Inflammatory macrophage (primary cell): ENCODE measurements at places on chromosomes 1 and 21.
A peak's percentile ranks its signal among the peaks of the same experiment; 100 is the strongest.

GRCh38 chr21:29145852-29146453 lies 15.5 kb downstream of the MAP3K7CL start:
- DNase-seq: no peak

- no peak for DNase-seq
Observed at GRCh38 chr1:201307231-201307630, 23.9 kb downstream of the PKP1 start.

DNA sequence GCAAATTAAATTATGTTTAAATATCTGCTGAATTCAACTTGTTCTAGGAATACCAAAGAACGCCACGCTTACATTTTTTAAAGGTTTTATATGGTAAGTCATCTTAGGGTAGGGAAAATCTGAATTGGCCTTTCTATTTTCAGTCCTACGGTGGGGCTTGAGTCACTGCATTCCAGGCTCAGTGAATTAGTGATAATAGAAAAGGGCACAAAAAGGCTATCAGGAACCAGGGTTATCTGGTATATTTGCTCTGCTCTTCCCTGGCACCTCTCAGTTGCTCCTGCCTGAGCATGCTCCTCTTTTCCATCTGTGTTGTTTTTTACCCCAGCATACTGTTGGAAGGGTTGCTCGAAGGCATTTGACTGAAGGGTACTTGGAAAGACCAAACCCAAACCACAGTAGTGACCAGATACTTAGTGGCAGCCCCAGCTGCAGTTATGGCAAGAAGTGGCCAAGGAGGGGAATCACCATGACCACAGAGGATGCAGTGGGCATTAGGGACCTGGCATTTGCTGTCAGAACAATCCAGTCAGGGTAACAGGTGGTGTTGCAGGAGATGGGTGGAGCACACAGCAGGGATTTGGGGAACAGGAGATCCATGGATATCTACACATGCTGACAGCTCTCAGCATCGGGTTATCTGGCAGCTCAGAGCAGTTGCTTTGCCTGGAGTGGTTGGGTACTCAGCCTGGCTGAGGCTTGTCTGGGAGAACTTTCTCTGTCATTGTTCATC lies 2.3 kb downstream of the OVAAL start:
- DNase-seq: no peak

- DNase-seq: peak; percentile 89
Observed at GRCh38 chr1:9004700-9005394, 21.4 kb downstream of the SLC2A7 start.

DNA sequence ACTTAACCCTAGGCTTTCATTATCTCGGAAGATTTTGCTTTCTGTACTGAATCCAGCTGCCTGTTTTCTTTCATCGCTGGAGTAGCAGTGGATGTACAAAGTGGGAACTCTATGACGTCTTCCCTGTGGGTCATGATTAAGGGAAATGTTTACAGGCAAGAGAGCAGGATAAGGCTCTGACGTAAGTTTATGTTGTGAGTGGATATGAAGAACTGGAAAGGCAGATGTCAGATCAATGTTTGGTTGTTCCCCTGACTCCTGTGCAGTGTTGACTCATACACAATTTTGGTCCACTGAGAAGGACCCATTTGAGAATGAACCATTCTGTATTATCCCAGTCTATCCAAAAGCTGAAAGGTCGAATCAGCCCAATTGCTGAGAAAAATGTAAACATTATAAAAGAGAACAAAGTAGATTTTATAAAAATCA lies 292.4 kb downstream of the GRIK1 start:
- no peak for DNase-seq

DNA sequence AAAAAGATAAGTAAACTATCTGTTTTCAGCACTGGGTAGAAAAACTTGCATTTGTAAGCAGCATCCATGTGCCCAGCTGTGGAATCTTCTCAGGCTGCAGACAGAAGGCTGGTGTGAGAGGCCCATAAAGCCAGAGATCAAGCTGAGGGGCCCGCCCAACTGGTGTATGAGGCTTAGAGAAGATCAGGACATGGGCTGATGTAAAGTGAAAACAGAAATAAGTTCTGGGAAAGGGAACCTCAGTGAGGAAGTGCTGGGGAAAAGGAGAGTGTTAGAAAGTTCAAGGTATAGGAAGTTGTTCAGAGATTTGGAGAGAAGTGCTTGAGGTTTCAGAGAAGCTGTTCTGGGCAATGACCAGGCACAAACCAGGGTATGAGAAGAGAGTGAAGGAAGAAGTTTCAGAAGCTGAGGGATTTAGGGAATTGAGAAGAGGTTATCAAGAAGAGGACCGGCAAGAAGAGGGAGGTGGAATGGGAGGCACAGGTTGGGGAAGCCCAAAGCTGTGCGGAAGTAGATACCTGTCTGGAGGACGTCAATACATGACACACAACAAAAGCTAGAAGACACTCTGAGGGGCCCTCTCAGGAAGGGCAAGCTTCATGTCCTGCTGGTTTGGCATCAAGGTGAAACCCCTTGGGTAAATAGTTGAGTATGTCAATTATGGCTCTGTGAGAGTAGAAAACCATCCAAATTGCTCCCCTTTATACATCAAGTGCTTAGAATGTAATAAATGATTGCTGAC lies 2.7 kb upstream of the CD5L start:
- DNase-seq: peak; percentile 44

GRCh38 chr1:201429736-201430501 lies 8.4 kb upstream of the TNNI1 start:
- no peak for DNase-seq

- no peak for DNase-seq
Observed at GRCh38 chr1:201411292-201411691, 10.2 kb downstream of the TNNI1 start.

DNA sequence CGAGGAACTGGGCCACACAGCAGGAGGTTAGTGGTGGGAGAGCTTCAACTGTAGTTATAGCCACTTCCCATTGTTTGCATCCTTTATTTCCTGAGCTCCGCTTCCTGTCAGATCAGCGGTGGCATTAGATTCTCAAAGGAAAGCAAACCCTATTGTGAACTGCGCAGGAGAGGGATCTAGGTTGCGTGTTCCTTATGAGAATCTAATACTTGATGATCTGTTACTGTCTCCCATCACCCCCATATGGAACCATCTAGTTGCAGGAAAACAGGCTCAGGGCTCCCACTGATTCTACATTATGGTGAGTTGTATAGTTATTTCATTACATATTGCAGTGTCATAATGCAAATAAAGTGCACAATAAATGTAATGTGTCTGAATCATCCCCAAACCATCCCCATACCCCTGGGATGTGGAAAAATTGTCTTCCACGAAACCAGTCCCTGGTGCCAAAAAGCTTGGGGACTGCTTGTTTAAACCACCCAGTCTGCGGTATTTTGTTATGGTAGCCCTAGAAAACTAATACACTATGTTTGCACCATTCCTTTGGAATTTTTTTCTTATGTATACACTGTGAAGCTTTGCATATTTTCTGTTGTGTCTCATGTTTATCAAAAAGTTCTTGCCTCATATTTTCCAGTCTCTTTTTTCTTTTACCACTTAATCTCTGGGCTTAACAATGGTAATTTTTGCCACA lies 136.6 kb upstream of the IVNS1ABP start:
- DNase-seq: no peak

DNA sequence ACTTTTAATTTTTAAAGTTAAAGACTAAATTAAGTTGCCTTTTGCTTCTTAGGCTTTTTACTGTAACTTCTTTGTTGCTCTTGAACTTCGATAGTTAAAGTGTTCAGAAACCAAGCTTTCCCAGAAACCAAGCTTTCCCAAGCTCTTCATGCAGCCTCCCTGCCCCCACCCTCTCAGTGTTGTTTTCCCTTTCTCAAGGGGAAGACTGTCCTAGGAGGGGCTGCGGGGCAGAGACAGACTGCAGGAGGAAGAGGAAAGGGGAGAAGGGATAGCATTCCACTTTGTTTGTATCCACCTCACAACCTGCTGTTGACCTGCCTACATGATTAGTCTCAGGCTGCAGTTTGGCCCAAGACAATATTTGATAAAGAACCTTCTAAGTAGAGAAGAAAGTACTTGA lies 39.0 kb upstream of the DIPK1A start:
- DNase-seq: no peak

DNA sequence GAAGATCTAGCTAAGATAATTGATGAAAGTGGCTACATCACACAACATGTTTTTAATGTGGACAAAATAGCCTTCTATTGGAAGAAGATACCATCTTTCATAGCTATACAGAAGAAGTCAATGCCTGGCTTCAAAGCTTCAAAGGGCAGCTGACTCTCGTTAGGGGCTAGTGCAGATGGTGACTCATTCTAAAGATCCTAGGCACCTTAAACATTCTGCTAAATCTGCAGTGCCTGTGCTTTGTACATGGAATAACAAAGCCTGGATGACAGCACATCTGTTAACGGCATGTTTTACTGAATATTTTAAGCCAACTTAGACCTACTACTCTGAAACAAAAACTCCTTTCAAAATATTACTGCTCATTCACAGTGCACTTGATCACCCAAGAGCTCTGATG lies 65.6 kb upstream of the USP24 start:
- no peak for DNase-seq

DNA sequence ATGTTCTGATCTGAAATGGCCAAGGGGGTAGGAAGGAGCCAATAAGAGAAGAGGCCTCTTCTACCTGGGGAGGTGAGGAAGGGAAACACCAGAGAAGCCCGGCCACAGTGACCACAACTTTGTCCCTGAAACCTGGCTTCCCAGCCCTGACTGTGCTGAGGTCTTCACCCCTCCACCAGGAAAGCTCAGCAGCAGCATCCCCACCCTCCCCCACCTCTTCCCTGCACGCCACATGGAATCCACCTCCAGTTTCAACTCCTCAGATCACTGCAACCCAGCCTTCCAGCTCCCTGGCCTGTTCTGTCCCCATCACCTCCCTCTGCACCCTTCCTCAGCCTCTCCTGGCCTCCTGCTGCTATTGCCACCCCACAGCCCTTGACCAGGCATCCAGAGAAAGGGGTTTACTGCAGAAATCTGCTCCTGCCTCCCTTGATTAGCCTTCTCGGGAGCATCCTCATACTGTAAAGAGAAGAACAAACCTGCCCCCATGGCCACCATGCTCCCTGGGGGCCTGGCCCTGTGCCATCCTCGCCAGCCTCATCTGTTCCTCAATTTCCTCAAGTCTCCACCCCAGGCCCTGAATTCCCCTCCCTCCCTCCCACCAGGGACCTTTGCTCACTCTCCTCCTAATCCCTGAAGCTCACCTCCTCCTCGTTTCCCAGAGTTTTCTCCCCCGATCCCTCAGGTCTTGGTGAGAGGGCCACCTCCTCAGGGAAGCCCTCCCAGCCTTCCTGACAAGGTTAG lies 450.9 kb downstream of the MATN1 start:
- no peak for DNase-seq

- no peak for DNase-seq
Observed at GRCh38 chr1:205046870-205047269, 3.9 kb downstream of the CNTN2 start.

- DNase-seq: no peak
Observed at GRCh38 chr1:206127336-206127735, 10.1 kb upstream of the AVPR1B start.

GRCh38 chr1:248839168-248839555 lies 1.1 kb downstream of the ZNF672 start:
- no peak for DNase-seq

DNA sequence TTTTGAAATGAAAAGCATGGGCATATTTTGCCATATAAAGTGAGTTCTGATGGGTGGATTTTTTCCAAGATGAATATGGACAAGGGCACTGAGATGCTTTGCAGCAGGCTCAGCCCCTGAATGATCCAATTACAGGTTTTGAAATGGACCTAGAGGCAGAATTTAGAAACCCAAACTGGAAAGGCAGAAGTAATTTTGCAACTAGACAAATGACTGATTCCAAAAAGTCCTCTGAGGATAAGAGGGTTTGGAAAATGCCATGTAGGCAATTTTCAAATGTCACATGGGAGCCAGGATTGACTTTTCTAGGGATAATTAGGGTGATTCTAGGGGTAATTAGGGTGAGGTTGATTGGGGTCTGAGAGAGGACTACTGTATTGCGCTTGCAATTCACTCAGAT lies 148.9 kb upstream of the ZNF648 start:
- no peak for DNase-seq

GRCh38 chr1:224700918-224701531 lies 84.9 kb downstream of the CNIH3 start:
- no peak for DNase-seq

DNA sequence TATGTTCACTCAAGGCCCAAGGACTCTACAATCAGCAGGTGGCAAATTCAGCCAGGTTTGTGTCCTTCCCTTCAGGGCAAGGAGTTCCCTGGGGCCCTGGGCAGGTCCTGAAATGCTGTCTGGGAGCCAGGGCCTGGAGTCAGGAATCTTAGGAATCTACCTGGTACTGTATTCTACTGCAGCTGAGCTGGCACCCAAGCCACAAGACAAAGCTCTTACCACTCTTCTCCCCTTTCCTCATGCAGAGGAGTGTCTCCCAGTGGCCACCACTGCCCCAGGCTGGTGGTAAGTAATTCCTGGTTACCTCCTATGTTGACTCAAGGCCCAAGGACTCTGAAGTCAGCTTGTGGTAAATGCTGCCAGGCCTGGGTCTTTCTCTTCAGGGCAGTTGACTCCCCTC lies 153.4 kb downstream of the NRIP1 start:
- no peak for DNase-seq

GRCh38 chr21:42593007-42593814 lies 60.2 kb upstream of the PDE9A start:
- peak; percentile 45 for DNase-seq

- DNase-seq: no peak
Observed at GRCh38 chr1:56404066-56404465, 175.3 kb downstream of the PLPP3 start.

GRCh38 chr1:109704173-109704572 lies 7.9 kb upstream of the GSTM5 start:
- DNase-seq: no peak

- DNase-seq: no peak
Observed at GRCh38 chr1:7608628-7609305, 162.3 kb upstream of the VAMP3 start.

DNA sequence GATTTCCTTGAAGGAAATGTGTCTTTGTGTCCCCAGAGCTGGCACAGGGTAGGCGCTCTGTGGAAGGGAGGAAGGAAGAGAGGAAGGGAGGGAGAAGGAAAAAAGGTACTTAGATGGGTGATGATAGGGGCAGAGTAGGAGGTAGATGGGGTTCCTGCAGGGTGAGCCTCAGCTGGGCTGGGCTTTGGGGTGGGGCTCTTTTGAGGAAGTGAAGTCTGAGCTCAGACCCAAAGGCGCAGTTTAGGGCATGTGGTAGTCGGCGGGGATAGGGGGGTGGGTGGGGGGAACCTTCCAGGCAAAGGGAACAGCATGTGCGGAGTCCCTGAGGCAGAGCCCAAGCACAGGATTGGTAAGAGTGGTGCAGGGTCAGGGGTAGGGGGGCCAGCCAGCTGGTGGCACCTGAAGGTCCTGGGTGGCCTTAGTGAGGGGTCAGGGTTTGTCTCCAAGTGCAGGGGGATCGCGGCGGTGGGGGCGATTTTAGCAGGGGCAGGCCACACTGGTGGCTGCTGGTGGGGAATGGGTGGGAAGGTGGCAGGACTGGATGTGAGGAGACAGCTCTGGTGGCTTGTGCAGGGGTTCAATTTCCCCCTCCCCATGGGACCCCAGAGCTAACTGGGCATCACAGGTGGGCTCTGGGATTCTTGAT lies 8.4 kb upstream of the HTR6 start:
- no peak for DNase-seq

DNA sequence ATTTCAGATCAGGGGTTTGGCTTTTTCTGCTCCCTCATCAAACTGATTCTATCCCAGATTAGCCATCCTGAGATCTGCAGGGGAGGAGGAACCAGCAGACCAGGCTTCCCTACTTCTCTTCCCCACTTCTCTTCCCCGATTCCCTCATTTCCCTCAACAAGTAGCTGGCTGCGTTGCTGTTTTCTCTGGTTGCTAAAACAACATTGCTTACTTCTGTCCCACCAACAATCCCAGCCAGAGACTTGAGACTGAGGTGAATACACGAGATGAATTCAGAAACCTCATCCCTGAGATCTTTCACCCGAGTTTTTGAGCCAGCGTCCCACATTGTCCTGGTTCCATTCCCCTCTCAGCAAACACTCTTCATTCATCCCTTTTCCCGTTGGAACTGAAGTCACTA lies 22.4 kb downstream of the DYRK3 start:
- DNase-seq: no peak
